H54 (cell line): ENCODE measurements at places on chromosomes 5 and 9.

GRCh38 chr5:122656160-122656559, 118.7 kb upstream of the SNX2 start:
- no peak for DNase-seq

GRCh38 chr5:88515881-88516819, 247.5 kb upstream of the TMEM161B start:
- DNase-seq: no peak

DNA sequence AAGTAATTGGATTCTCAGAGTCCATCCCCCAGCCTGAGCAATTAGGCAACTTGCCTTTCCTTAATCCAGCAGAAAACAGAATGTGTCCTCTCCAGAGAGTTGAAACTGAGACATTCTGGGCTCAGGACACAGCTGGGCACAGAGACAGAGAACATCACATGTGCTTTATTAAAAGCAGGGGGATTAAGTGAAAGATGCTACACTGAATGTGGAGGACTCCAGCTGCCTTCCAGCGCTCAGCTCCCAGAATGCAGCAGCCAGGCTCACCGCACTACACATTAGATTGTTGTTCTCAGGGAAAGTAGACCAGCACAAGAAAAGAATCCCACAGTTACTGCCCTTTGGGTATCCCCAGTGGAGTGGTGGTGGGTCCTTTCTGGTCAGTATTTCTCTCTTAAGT, 141.6 kb upstream of the IL12B start:
- no peak for DNase-seq

DNA sequence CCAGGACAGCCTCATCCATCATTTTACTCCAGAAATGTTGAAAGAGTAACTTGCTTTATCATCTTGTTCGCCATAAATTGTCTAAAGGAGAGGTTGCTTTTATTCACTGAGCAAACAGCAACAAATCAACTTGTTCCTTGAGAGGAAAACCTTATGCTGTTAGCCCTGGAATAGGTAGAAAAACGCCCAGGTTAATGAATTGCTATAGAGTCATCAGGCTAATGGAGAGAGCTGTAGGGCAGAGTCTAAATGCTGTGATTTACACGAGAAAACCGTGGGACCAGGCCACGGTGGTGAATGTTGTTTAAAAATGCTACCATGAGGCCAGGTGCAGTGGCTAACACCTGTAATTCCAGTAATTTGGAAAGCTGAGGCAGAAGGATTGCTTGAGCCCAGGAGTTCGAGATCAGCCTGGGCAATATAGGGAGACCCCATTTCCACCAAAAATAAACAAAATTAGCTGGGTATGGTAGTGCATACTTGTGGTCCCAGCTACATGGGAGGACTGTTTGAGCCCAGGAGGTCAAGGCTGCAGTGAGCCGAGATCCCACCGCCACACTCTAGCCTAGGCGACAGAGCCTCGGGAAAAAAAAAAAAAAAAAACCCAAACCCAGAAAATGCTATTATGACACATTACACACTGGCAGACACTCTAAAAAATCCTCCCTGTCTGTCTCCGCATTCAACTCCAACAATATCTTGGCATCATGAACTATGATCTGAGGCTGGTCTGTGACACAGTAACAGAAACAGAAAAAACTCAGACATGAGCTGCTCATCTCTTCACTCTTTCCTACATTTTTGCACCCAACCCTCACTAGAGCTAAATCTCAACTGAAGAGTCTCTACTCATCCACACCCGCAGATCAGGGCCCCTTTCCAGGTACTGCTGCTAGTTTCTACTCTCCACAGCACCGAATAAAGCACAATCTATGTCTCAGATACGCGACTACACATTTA, 118.6 kb upstream of the RETREG1 start:
- no peak for DNase-seq

- DNase-seq: no peak
Observed at GRCh38 chr5:112512901-112513300, 93.8 kb upstream of the EPB41L4A start.

- no peak for DNase-seq
Observed at GRCh38 chr9:110399983-110400382, 62.3 kb upstream of the TXNDC8 start.

GRCh38 chr9:116687074-116687753, at the start of gene TRIM32:
TSS of gene TRIM32 (plus strand) at chr9:116687305. CDS start at chr9:116697743, 10,438 bp downstream.
- DNase-seq: peak; percentile 98

DNA sequence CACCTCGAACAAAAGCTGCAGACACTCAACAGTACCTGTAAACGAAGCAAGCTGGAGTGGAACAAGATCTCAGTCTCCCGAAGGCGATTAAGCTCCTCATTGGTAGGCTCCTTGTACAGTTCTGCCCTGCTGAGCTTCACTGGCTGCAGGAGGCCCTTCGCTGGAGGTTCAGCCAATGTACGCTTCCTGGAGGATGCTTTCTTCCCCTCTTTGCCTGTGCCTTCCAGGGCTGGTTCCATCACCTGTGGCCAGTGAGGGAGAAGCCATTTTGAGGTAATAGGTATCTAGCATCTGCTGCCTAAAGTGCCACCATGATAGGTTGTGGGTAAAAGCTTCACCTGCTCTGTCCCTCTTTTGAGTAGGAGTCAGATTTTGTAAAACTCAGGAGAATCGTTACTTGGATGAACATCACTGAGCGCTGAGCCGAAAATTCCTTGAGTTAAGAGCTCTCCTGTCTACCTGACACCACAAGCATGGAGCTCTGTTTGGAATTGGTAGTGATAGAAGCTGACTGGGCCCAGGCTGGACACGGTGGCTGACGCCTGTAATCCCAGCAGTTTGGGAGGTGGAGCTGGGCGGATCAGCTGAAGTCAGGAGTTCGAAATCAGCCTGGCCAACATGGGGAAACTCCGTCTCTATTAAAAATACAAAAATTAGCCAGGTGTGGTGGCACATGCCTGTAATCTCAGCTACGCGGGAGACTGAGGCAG, 1.4 kb downstream of the NOL6 start:
- DNase-seq: no peak
